Large intestine (tissue), 12 donors: ENCODE measurements at places on chromosomes 5 and 9.

DNA sequence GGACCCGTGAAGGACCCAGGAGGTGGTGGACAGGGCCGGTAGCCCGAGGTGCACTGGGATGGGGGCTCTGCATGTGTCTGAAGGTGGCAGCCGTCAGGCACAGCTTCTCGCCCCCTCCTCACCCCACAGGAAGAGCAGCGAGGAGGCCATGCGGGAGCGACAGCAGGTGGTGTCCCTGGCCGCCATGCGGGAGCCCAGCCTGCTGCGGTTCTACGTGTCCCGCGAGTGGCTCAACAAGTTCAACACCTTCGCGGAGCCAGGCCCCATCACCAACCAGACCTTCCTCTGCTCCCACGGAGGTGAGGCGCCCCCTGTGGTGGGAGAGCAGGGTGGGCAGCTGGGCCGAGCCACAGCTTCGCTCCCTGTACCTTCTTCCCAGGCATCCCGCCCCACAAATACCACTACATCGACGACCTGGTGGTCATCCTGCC lies 39.9 kb downstream of the USP20 start:
- no peaks in the 10 kb centered on the region for H3K4me1 ChIP-seq
- no peak for DNase-seq
- no peaks in the 10 kb centered on the region for H3K27me3 ChIP-seq
- no peak overlapping the region for H3K27ac ChIP-seq
- H3K36me3 ChIP-seq, result peaks cover 41% of the 10 kb centered on the region

GRCh38 chr5:134188092-134188491 lies 11.3 kb upstream of the SKP1 start:
- H3K4me1 ChIP-seq, result peaks cover 6% of the 10 kb centered on the region
- no peaks in the 10 kb centered on the region for H3K36me3 ChIP-seq
- H3K27ac ChIP-seq, result no peak overlapping the region
- no peaks in the 10 kb centered on the region for H3K27me3 ChIP-seq
- no peak overlapping the region for H3K4me3 ChIP-seq

DNA sequence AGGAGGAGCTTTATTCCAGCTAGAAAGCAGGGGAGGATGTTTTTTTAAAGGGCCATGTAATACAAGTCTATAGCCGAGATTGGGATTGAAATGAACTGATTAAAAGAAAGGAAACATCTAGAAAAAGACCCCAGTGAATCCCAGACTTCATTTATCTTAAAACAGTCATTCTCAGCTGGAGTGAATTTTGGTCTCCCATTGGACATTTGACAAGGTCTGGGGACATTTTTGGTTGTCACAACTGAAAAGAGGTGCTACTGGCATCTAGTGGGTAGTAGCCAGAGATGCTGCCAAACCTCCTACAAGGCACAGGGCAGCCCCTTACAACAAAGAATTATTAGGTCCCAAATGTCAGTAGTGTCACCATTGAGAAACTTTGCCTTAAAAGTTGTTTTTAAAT lies 16.3 kb upstream of the SPINK4 start:
- DNase-seq, result no peak
- H3K27ac ChIP-seq, result no peak overlapping the region
- H3K4me1 ChIP-seq, result no peaks in the 10 kb centered on the region
- no peaks in the 10 kb centered on the region for H3K36me3 ChIP-seq

- H3K27ac ChIP-seq, result no peak overlapping the region
- H3K27me3 ChIP-seq, result no peaks in the 10 kb centered on the region
- no peaks in the 10 kb centered on the region for H3K36me3 ChIP-seq
- no peaks in the 10 kb centered on the region for H3K4me1 ChIP-seq
- no peak overlapping the region for H3K4me3 ChIP-seq
These were observed 32.6 kb upstream of the ACO1 start for GRCh38 chr9:32351845-32352244.

DNA sequence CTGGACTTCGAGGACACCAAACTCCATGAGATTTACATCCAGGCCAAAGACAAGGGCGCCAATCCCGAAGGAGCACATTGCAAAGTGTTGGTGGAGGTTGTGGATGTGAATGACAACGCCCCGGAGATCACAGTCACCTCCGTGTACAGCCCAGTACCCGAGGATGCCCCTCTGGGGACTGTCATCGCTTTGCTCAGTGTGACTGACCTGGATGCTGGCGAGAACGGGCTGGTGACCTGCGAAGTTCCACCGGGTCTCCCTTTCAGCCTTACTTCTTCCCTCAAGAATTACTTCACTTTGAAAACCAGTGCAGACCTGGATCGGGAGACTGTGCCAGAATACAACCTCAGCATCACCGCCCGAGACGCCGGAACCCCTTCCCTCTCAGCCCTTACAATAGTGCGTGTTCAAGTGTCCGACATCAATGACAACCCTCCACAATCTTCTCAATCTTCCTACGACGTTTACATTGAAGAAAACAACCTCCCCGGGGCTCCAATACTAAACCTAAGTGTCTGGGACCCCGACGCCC lies 1.3 kb downstream of the PCDHGC3 start:
- H3K4me3 ChIP-seq, result peak overlapping the region; percentile 56
- H3K36me3 ChIP-seq, result no peaks in the 10 kb centered on the region
- H3K4me1 ChIP-seq, result peaks cover 9% of the 10 kb centered on the region
- H3K27ac ChIP-seq, result no peak overlapping the region
- peaks cover 35% of the 10 kb centered on the region for H3K27me3 ChIP-seq

GRCh38 chr5:149793256-149793550 lies 63.1 kb downstream of the PPARGC1B start:
- H3K27me3 ChIP-seq, result no peaks in the 10 kb centered on the region
- H3K27ac ChIP-seq, result no peak overlapping the region
- no peaks in the 10 kb centered on the region for H3K4me1 ChIP-seq
